ENCODE measurements at places on chromosomes 7 and 10.

- DNase-seq, result no peak
Measured at GRCh38 chr10:9253121-9253520, 1198.6 kb downstream of the GATA3 start.

DNA sequence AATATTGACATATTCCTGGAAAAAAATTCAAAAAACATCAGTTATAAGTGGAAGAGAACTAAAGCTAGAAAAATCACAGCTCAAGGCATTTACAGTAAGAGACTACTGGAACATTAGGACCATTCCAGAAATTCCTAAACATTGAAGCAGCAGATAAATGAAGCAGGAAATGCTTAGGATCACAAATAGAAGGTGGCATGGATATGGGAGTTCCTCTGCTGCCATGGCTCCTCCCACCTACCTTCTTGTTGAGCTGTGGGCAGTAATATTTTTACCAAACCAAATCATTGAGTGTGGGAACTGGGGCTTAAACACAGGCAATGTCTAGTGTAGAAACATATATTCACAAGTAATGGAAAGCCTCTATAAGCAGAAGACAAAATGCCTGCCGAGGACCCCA is 292.8 kb downstream of the ANKRD7 start:
- DNase-seq, result no peak

GRCh38 chr10:62665771-62666170 is 138.7 kb upstream of the ADO start:
- no peak for DNase-seq

GRCh38 chr10:31804352-31804810 is 124.2 kb downstream of the ARHGAP12 start:
- no peak for DNase-seq

DNA sequence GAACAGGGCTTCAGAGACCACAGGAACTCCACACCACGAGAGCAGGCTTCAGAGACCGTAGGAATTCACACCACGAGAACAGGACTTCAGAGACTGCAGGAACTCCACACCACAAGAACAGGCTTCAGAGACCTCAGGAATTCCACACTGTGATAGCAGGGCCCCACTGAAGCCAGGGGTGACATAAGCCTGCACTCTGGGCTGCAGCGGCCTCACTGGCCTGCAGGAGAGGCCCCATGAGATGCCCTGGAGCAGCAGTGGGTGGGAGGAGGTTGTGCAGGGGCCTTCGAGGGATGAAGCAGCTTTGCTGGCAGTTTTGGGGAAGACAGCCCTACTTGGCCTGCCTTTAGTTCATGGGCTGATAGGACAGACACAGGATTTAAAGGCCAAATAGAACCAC is 614.7 kb downstream of the PTPRN2 start:
- no peak for DNase-seq

DNA sequence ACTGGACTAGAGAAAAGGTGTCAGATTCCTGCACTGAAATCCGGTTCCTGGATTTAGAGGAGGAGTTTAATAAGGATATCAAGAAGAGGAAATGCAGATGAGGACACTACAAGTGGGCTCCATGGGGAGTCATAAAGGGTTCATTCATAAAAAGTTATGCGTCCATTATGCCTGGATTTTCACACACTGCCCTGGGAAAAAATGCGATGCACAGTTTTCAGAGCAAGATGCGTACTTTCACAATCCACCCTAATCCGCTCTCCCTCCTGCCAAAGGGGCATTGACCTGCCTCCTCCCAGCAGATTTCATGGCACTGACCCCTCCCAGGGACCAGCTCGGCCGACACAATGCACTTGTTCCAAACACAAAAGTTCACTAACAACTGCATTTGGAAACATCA is 42.2 kb upstream of the OPALIN start:
- DNase-seq, result no peak

DNA sequence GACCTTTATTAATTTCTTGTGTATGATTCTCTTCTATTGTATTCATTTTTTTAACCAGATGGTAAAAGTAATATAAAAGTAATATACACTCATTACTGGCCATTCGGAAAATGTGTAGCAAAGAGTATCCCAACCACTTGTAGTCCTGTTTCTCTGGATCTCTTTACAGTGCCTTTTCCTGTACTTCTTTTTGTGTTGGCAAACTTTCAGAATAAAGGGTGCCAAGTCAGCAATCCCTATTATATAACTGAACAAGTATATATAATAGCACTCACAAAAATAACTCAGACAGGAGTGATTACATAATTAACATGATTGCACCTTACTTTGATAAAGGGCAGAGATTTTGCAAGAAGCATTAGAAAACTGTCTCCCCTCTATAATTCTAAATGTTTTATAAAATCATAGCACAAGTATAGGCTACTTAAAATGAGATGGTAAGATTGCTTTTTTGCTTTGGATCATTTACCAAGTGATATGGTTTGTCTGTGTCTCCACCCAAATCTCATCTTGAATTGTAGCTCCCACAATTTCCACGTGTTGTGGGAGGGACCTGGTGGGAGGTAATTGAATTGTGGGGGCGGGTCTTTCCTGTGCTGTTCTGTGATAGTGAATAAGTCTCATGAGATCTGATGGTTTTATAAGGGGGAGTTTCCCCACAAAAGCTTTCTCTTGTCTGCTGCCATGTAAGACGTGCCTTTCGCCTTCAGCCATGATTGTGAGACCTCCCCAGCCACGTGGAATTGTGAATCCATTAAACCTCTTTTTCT is 41.5 kb upstream of the EPC1 start:
- no peak for DNase-seq

DNA sequence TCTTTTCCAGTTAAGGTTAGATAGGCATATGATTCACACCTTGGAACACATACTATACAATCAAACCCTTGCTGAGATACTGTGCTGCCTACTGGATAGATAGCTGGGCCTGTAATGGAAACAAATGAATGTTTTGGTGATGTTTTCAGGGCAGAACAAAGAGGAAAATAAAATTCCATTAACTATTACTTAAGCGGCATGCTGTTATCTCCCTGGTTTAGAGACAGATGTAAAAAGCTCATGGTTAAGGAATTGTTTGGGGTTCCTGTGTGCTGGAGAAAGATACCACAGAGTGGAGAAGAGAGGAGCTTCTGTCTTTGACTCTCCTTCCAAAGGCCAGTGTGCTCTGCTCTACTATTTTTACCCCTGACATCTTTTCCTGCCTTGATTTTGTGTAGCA is 341.1 kb downstream of the PLXDC2 start:
- DNase-seq, result no peak
